Stimulated activated CD4-positive, alpha-beta T cell treated with anti-CD3 and anti-CD28 coated beads, TNF-alpha, amount 100 ng/mL, for 1 hour (primary cell): ENCODE measurements at places on chromosomes 3 and 15.

DNA sequence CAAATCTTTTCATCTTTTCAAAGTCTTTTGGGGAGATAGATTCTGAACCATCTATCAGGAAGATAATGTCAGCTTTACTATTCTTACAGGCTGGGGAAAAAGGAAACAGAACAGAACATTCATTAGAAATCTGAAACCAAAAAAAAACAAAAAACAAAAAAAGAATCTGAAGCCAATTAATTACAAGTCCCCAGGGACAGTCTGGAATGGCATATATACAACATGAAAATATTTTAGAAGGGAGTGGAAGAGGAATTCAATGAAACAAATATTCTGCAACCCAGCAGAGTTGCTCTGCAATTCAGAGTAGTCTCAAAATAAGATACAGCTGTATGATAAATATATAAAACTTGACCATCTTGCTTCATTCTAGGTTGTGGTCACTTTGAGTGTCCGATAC, 41.7 kb upstream of the CAPN7 start:
- DNase-seq: no peak

DNA sequence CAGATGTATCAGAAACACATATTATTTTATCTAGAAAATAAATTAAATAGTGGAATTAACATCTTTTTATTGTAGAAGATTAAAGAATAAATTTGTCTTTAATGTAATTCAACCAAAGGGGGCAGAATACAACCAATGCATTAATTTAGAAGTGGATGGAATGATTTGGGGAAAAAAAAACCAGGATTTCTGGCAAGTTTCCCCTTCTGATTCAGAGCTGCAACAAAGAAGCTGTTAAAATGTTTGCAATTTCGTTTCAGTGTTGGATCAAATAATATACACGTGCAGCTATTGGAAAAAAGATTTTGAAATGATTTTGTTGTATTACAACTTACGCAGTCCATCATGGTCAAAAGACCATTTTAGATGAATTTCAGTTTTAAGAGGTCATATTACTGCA, 71.6 kb upstream of the ZNF280D start:
- DNase-seq: no peak

- DNase-seq: no peak
Measured at GRCh38 chr3:137121704-137122314, 164.0 kb downstream of the IL20RB start.

DNA sequence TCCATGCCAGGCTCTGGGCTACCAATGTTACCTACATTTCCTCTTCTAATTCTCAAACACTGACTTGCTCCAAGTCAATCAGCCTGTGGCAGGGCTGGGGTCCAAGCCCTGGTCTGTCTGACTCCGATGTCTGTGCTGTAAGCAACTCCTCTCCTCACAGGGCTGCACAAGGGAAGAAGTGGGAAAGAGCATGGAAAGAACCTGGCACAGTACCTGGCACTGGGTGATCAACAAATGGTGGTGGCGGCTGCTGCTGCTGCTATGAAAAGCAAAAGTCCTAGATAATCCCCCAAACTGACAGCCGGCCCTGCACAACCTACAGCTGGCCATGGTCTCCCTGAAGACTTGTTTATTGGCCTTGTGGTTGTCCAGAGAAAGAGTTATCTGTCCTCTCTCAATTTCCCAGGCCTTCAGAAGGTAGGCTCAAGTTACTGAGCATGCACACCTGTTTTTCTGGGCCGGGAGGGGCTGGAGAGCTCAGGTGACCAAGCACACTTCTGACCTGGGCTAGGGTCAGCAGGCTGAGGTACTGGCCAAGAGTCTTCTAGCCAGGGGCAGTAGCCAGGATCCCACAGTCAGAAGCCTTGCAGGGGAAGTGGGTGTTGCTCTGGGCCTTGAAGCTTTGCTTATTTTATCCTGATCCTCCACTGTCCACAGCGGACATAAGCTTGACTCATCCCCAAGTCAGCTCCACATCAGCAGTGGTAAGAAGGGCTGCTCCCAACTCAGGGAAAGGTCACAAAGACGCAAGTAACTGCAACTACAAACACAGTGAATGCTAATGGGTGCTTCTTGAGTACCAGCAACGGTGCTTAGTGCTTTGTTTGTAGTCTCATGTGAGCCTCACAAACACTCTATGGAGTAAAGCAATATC, 35.3 kb upstream of the KY start:
- no peak for DNase-seq

- DNase-seq: no peak
Measured at GRCh38 chr15:89964232-89964954, 36.7 kb upstream of the ZNF710 start.

DNA sequence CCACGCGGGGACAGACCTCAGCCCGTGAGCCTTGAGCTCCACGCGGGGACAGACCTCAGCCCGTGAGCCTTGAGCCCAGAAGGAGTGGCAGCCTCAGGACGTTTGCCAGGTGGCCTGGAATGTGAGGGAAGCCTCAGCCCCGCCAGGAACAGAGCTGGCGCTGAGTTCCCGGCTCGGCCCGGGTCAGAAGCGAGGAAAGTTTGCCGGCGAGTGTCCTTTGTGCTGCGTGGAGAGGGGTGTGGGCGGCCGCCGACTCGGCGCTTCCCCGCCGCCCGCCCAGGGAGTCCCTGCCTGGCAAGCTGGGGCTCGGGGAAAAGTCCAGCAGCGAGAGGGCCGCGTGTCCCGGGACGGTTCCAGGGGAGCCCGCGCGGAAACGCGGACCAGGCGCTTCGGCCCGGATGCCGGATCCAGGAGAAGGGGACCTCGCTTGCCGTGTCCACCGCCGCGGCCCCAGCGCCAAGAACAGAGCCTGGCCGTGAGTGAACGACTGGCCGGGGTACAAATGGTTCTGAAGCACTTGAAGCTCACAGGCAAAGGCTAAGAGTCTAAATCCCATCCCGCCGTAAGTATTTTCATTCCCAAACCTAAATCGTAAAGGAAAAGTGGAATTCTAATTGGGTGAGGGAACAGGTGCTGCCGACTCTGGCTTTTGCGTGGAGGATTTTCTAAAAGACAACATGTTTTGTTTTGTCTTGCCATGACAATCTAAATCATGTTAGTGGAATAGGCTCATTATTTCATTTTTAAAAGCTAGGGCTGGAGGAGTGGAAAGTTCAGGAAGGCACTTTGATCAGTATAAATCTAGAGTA, 1.7 kb downstream of the LRRN1 start:
- DNase-seq: no peak

DNA sequence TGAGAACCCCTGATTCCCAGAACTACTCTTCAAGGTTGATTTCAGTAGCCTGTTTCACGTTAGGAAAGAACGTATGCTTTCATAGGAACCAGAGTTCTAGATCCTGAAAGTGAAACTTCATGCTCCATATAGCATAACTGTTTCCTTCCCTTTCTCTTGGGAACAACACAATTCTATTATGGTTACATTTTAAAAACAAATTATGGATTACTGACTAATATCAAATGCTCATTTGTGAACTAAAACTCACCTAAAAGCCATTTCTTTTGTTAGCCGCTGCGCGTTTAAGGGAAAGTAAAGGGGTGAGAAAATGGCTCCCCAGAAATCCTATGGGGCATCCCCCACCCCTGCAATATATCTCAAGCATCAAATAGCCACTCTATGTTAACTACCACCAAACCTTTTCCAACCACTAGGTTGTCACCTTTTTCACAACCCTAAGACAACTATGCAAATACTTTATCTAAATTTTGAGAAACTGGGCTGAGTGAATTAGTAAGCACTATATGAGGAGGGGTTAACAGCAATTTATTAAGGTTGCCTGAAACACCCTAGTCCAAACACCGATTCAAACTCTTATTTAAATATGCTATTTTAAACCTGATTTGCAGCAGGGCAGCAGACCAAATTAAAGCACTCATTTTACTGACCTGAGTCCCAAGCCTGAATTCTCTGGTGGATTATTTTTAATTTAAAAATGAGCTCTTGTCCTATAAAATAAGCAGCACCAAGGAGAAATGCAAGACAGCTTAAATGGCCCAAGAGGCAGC, 2.4 kb downstream of the SIAH2 start:
- no peak for DNase-seq

GRCh38 chr3:127975153-127976029, 60.4 kb downstream of the KBTBD12 start:
- no peak for DNase-seq

DNA sequence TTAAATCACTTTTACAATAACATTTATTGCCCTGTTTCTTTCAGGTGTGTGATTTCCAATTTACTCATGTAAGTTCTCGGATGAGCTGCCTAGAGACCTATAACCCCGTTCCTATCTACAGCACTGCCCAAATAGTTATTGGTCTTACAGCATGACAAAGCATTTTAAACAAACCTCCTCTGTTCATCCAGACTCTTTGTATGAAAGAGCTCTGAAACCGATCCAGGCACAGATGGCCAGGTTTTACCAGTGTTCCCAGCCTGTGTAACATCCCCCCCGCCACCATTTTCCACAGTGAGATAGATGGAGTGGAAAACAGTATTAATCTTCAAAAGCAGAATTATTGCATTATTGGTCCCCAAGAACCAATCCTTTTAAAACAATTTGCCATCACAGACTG, 59.0 kb upstream of the SPTSSB start:
- DNase-seq: no peak

DNA sequence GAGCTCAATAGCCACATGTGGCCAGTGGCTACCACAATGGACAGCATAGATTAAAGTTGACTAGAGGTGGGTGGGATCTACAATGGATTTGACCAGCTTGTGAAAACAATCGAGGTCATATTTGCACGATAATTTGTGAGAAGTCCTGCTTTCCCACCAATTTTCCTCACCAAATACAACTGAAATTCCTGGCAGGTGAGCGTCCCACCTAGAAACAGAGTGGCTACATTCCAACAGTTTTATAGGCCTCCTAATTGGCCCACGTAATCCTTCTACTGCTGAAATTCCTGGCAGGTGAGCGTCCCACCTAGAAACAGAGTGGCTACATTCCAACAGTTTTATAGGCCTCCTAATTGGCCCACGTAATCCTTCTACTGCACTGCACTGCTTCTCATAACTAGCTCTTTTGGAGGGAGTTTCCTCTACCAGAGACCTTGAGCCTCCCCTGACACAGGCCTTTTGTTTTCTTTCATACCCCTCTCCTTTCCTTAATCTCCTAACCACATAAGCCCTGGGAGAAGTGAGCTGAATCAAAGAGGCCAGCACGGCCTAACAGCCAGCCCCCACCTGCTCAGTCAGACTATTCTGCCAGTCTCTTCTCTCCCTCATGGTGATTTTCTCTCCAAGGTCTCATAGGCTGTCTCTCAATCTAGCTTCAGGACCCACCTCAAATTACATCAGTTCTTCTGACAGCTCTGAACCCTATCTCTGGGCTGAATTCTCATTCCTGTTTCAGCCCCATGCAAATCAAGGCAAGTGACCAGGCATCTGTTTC, 80.2 kb downstream of the BFSP2 start:
- DNase-seq: no peak

GRCh38 chr3:114498539-114499370, 204.9 kb downstream of the TIGIT start:
- no peak for DNase-seq

GRCh38 chr3:124812291-124813265, 74.6 kb downstream of the ITGB5 start:
- DNase-seq: no peak

GRCh38 chr15:81146466-81146865, 12.4 kb downstream of the CFAP161 start:
- no peak for DNase-seq

GRCh38 chr15:22808761-22809280, 22.4 kb downstream of the NIPA1 start:
- DNase-seq: no peak

DNA sequence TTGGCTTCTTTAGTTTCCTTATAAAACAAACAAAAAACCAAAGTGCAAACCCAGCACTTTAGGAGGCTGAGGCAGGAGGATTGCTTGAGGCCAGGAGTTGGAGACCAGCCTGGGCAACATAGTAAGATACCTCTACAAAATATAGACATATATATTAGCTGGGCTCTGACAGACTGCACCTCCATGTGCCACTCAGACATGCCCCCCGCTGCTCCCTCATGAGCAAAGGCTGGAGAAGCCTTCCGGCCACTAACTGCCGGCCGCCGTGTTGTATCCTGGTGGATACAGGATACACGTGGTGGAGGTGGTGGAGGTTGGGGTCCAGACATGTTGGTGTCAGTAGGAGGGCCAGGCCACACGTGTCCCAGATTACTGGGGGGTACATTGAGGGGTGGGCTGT, 29.4 kb upstream of the CCR4 start:
- DNase-seq: no peak

GRCh38 chr15:78360367-78360801, 20.2 kb downstream of the CRABP1 start:
- DNase-seq: no peak

DNA sequence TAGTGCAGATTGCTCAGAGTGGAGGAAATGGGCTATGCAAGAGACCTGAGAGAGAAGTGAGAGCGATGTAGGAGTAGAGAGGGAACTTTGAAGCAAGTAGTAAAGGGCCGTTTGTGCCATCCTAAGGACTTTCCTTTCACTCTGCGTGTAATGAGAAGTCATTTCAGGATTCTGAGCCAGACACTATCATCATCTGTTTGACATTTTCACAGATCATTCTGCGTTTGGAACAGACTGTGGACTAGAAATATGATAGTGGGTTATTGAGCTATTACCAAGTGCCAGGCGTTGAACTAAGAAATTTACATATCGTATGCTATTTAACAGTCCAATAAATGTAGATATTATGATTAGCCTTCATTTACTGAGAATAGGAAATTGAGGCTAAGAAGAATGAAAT, 150.0 kb upstream of the ROBO2 start:
- DNase-seq: no peak

GRCh38 chr3:60933824-60934223, 317.4 kb downstream of the FHIT start:
- no peak for DNase-seq

GRCh38 chr3:24890012-24890411, 395.4 kb upstream of the THRB start:
- no peak for DNase-seq

DNA sequence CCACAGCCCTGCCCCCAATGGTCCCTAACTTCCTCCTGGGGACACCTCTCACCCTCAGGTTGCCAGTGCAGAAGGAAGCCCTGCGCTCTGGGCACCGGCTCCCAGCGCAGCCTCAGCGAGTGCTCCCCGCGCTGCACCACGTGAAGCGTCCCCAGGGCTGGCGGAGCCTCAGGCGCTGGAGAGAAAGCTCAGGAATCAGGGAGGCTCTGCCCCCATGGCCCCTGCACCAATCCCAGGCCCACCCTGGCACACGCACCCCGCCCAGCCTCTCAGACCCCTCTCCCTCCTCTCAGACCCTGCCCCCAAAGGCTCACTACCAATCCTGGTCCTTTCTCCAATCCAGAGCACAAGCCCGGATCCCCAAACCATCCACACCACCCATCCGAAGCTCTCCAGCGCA, 6.9 kb downstream of the COL7A1 start:
- DNase-seq: no peak

GRCh38 chr3:50128001-50128400, 27.1 kb upstream of the SEMA3F start:
- DNase-seq: no peak
